ENCODE measurements at places on chromosomes 2 and 18.
A peak's percentile ranks its signal among the peaks of the same experiment; 100 is the strongest.

DNA sequence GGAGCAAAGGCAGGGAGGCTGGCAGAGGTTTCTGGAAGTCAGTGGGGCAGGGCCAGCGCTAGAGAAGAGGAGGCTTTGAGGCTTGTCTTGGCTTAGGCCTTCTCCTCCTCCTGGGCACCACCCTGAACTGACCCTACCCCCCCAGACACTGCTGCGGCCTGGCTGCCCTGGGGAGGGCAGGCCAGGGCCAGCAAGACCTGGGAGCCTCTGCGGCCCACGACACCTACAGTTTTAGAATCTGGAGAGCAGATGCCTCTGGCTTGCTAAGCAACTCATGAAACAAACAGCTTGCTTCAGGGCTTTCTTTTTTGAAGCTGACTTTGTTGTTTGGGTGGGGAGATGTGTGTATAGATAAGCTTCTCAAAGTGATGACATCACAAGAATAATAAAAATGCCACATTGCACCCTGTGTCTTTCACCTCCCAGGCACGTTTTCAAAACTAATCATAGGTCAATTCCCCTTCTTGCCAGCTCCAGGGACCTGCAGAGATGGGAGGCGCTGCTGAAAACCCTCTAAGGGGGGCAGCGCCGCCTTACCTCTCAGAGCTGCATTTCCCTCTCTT is 46.2 kb upstream of the SMAD7 start:
- no peak for DNase-seq

DNA sequence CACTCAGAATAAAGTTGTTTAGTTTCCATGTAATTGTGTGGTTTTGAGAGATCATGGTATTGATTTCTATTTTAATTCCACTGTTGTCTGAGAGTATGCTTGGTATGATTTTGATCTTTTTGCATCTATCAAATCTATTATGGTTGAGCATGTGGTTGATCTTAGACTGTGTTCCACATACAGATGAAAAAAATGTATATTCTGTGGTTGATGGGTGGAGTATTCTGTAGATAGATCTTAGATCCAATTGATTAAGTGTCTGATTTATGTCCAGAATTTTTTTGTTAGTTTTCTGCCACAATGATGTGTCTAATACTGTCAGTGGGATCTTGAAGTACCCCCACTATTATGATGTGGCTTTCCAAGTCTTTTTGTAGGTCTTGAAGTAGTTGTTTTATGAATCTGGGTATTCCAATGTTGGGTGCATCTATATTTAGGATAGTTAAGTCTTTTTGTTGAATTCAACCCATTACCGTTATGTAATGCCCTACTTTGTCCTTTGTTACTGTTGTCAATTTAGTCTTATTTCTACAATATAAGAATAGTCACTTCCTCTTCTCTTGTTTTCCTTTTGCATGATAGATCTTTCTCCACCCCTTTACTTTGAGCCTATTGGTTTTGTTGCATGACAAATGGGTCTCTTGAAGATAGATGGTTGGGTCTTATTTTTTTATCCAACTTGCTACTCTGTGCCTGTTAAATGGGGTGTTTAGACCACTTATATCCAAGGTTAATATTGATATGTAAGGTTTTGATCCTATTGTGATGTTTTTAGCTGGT is 101.8 kb downstream of the TRABD2A start:
- no peak for DNase-seq

DNA sequence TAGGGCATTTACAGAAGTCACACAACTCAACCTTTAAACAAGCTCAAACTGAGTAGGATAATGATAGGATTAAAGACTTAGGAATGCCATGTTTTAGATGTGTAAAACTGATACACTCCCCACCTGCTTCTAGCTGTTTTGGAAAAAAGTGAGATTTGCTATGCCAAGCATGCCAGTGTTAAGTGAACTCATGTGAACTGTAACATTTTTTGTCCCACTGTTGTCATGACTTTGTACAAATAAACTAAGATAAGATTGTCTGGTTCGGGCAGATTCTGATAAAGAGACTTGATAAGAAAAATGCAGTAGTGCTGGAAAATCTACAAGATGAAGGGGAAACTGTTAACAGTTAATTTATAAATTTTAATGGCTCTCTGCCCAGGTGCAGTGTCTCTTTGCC is 66.5 kb downstream of the GLS start:
- DNase-seq: no peak

DNA sequence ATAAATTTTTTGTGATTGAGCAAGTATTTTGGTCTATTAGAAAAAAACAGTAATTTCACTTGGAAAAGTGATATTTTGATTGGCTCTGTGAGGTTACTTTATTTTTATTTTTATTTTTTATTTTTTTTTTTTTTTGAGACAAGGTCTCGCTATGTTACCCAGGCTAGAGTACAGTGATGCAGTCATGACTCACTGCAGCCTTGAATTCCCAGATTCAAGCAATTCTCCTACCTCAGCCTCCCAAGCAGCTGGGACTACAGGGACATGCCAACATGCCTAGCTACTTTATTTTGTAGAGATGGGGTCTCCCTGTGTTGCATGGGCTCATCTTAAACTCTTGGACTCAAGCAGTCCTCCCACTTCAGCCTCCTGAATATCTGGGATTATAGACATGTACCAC is 60.9 kb upstream of the MGAT5 start:
- no peak for DNase-seq

- DNase-seq: no peak
These were observed 57.2 kb upstream of the RTN4 start for GRCh38 chr2:55107436-55107835.

DNA sequence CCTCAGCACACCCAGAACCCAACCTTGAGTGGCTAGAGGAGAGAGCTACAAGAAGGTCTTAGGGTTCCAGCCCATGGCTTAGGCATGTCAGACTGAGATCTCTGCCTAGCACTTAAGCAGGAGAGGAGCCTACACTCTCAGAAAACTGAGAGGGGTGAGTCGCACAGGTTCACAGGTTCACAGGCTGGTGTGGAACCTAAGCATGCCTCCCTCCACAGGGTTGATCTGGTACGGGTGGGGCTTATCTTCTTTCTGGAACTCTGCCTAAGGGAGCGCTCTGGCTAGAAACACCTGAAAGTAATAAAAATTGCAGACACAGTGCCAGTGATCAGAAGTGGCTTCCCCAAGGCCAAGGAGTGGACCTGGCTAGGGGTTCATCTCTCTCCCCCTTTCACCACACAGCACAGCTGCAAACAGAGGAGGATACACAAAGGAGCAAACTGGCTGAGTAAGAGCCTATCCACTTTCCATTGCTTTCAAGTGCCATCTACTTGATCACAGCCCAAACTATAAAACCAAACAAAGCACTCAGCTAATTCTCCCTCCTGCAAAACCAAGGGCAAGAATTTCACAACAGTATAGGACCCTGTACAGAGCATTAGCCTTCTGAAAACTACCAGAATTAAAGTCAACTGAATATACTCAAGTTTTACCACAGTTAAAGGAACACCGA is 481.9 kb upstream of the SETBP1 start:
- DNase-seq: no peak

DNA sequence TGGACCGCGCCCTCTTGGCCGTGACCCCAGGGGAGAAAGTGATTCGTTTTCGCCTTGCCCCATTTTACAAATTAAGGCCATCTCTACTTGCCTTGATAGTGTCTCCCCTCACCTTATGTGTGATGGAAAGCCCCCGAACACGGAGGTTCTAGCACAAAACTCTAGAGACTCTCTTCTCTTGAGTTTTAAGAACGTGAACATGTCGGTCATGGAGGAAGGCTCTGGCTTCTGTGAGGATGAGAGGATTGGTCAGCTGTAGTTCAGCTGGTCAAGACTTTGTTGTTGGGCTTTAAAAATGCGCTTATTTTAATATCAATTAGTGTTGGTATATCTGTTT is 828 bp downstream of the DYNC1I2 start:
- no peak for DNase-seq

DNA sequence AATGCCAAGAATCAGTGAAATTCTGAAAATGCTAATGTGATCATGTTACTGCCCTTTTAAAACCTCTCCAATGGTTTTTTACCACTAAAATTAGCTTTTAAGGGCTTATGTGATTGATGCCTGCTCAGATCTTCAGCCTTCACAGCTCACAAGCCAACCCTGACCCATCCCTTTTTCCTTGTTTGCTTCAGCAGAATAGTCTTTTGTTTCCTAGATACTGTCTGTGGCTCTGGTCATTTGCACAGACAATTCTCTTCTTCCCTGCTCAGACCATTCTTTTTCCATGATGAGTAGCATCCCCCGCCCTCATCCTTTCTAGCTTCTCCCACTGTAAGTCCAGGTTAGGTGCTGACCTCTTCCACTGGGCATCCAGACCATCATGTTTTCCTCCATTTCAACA is 164.9 kb upstream of the NT5C1B start:
- no peak for DNase-seq

DNA sequence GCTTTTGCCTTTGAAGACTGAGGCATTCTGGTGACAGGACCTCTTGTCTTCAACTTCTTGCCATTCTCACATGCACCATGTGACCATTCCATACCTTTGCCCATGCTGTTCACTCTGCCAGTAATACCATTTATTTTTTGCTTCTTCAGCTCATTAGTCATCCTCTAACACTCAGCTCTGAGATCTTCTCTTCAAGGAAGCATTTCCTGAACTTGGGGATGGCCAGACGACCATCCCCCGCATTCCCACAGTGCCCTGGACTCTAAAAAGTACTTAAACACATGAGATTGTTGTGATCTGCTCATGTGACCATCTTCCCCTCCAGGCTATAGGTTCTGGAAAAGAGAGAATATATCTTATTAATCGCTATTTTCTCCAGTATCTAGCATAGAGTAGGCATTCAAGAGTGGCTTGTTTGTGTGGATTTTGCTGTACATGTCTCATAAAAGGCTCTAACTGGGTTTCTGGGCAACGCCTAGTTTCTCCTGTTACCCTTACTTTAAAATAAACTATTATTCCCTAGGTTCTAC is 33.9 kb downstream of the PAX3 start:
- no peak for DNase-seq

GRCh38 chr2:1546023-1546591 is 132.8 kb downstream of the TPO start:
- DNase-seq: peak; percentile 21

DNA sequence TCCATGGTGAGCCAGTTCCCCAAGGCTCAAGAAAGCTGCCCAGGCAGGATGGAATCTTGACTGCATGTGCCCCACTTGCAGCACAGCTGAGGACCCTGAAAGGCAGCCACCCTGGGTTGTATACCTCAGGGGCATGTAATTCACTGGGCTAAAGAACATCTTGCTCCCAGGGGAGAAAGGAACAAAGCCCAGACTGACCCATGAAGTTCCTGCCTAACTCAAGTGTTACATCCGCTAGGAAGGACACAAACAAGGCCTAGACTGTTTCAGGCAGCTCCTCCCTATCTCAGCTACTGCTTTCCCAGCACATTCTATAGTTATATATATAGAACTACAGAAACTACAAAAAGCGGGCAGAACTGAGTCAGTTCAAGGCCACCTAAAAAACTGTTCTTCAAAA is 69.0 kb downstream of the RBM43 start:
- DNase-seq: no peak

- DNase-seq: no peak
These were observed 39.3 kb downstream of the SNTG2 start for GRCh38 chr2:989781-990467.

- DNase-seq: no peak
These were observed 34.5 kb upstream of the L3MBTL4 start for GRCh38 chr18:6449213-6449612.

- DNase-seq: no peak
These were observed 54.7 kb downstream of the PTGR3 start for GRCh38 chr18:75154259-75154658.

GRCh38 chr18:9700261-9700796 is 7.8 kb upstream of the RAB31 start:
- DNase-seq: no peak

- DNase-seq: no peak
These were observed 37.8 kb downstream of the MBD5 start for GRCh38 chr2:148058641-148059040.

DNA sequence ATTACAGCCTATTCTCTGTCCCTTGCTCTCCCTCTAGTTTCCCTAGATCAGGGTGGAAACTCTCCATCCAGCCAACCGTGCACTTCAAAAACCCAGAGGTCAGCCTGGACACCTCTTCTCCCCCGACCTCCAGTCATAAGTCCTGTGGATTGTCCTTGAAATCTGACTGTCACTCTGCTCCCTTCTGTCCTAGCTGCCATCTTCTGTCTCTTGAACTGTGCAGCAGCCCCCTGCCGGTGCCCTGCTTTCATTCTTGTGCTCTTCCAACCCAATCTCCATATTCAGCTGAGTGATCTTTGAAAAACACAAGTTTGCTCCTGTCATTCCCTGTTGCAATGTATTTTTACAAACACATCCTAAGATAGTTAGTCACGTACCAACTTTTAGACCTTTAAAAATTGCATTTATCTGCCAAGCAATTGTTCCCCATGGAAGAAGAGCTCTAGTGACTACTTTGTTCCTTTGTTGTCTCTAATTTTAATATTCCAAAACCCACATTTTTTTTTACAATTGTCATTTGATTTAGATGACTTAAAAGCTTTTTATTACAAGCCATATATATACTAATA is 254.3 kb downstream of the CAMKMT start:
- no peak for DNase-seq

GRCh38 chr2:67453310-67453709 is 56.2 kb downstream of the ETAA1 start:
- no peak for DNase-seq

GRCh38 chr18:50614838-50615237 is 55.0 kb downstream of the MAPK4 start:
- DNase-seq: no peak

- DNase-seq: no peak
These were observed 35.8 kb upstream of the PTPN4 start for GRCh38 chr2:119723784-119724467.

- no peak for DNase-seq
These were observed 20.3 kb downstream of the INO80C start for GRCh38 chr18:35477497-35477896.

GRCh38 chr2:86199834-86200177 is 549 bp downstream of the MRPL35 start:
- DNase-seq: no peak

DNA sequence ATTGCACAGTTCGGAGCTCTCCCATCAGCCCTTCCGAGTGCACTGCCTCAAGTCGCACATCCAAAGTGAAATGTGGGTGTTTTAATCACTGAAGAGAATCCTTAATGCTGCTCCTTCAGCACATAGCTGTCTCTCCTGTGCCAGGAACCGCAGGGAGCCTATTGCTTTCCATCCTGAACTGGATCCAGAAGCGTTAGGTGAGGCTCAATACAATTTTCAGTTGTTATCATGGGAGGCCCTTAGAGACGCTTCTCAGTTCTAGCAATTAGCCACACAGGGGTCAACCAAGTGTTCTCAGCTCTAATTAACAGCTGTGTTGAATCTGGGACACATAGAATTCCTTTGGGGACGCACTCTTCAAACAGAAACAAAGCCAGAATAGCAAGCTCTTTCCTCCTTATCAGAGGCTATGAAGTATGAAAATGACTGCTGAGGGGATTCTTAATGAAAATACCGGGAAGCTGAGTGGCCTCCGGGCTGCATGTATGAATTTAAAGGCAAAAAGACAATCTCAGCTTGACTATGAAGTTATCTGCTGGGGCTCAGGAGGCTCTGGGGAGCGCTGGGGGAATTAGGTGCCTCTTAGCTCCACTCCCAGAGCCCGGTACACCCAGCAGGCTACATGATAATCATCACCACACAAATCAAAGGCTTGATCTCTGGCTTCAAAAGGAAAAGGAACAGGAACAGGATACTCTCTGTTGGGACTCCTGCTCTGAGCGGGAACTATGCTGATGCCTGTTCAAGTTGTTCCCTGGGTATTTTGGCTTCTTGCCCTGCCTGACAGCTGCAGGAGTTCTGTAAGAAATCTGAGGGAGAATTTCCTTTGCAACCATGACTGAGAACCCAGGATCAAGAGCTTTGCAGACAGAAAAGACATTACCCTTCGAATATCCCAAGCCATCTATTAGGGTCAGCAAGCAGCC is 55.4 kb upstream of the NCOA1 start:
- no peak for DNase-seq
